ENCODE measurements at places on chromosomes 3 and 15.

- no peak for DNase-seq
Measured at GRCh38 chr3:132550579-132551305, 46.3 kb upstream of the ACKR4 start.

DNA sequence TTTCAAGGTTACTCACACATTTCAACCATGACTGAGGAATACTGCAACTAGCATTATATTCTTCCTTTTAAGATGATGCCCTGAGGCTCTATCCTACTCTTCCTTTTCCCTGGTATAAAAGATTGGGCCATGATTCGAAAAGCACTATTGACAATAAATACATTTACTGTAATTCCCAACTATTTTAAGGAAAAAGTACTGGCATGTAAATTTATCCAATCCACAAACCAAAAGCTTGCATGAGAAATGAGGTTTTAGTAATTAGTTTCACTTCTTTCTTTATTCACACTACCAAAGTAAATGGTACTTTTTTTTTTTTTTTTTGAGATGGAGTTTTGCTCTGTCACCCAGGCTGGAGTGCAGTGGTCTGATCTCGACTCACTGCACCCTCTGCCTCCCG lies 310.2 kb downstream of the LRRC3B start:
- no peak for DNase-seq

DNA sequence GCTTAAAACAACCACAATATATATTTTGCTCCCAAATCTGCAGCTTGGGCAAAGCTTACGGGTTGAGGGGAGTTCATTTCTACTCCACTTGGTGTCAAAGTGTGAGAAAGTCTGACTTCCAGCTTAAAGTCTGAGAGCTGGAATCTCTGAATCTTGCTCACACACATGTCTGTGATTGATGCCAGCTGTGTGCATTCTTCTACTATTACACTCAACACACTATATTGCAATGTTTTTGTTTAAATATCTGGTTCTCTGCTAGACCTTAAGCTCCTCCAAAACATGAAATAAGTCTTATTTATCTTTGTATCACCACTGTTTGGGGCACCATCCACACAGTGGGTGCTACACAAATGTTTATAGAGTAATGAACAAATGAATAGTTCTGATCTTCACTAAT lies 36.7 kb upstream of the SECISBP2L start:
- no peak for DNase-seq

- DNase-seq: no peak
Measured at GRCh38 chr3:194640829-194641228, 7.6 kb upstream of the TMEM44 start.

GRCh38 chr3:62161371-62161770 lies 212.0 kb downstream of the FEZF2 start:
- no peak for DNase-seq

DNA sequence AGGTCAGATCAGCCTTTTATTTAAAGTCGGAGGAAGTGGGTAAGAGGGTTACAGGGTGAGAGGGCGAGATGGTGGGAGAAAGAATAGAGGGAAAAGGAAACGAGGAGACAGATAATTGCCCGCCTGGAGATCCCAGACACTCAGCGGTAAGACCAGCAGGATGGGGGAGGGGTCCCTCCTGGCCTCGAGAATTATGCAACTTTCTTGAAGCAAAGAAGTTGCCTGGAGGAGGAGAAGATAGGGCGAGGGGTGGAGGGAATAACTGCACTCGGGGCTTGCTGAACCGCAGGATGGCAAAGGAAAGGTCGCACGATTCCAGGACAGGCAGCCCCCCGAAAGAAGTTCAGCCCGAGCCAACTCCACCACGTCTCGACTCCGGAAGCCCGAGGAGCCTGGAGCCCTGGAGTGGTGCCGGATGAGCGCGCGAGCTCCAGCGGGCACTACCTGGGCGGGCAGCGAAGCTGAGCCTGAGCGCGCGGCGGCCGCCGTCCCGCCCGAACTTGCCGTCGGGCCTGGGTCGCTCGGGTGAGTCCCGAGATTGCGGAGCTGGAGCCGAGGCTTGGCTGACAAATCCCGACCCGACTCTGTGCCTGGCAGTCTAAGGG lies 402 bp downstream of the WWTR1 start:
- DNase-seq: no peak

DNA sequence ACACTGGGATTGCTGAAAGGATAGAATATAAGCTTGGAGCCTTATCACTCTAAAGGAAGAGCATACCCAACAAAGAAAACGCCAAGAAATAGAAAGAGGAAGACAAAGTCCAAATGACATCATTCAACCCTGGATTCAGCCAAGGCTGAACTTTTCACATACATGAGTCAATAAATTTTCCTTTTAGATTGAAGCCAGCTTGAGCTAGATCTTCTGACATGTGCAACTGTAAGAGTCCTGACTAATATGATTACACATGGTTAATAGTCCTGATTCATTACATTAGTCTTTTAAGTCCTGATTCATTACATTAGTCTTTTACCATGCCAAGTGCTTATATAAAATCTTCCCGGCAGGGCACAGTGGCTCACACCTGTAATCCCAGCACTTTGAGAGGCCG lies 13.6 kb upstream of the DENND6A start:
- no peak for DNase-seq

- DNase-seq: no peak
Measured at GRCh38 chr15:43901495-43901894, 74.7 kb downstream of the WDR76 start.

GRCh38 chr3:27791956-27792355 lies 69.8 kb upstream of the EOMES start:
- DNase-seq: no peak

- no peak for DNase-seq
Measured at GRCh38 chr15:88586401-88587162, 34.6 kb upstream of the AEN start.

GRCh38 chr3:89098964-89099585 lies 8.3 kb upstream of the EPHA3 start:
- no peak for DNase-seq

DNA sequence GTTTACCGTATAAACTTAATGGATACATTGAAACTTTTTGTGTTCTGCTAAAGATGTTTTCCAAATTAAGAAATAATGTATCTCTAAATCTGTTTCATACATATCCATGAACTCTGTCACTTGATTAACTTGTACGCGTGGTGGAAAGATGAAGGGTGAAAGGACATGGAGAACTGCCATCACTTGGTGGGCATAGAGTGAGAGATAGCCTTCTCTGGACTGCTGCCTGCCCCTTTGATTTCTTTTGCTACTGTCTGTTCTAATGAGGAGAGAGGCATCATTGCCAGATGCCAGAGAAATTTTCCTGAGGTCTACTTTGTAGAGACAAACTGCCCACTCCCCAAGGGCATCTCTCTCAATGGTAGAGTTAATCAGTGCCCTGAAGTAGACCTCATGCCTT lies 120.5 kb downstream of the SLMAP start:
- no peak for DNase-seq

GRCh38 chr3:99708207-99708745 lies 69.9 kb downstream of the COL8A1 start:
- DNase-seq: no peak

Data from stimulated activated CD4-positive, alpha-beta T cell treated with anti-CD3 and anti-CD28 coated beads, TNF-alpha, amount 100 ng/mL, for 4 hours (primary cell).